ENCODE measurements at places on chromosomes 1 and 21.

- no peak for DNase-seq
Measured at GRCh38 chr1:176517484-176517883, 54.5 kb downstream of the PAPPA2 start.

GRCh38 chr21:30257773-30258172, 25.0 kb downstream of the KRTAP24-1 start:
- DNase-seq = no peak

DNA sequence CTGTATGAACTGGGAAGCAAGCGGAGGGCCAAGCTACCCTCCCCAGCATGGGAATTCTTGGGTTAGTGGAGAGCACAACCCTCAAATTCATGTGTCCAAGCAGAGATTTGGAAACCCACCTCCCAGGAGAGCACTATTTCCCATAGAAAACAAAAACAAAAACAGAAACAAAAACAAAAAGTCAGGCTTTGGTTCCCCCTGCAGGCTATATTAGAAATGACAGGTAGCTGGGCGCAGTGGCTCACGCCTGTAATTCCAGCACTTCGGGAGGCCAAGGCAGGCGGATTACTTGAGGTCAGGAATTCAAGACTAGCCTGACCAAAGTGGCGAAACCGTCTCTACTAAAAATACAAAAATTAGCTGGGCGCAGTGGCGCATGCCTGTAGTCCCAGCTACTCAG, 10.8 kb downstream of the MINDY1 start:
- no peak for DNase-seq

GRCh38 chr1:53393325-53393792, 65.5 kb upstream of the LRP8 start:
- DNase-seq = no peak

DNA sequence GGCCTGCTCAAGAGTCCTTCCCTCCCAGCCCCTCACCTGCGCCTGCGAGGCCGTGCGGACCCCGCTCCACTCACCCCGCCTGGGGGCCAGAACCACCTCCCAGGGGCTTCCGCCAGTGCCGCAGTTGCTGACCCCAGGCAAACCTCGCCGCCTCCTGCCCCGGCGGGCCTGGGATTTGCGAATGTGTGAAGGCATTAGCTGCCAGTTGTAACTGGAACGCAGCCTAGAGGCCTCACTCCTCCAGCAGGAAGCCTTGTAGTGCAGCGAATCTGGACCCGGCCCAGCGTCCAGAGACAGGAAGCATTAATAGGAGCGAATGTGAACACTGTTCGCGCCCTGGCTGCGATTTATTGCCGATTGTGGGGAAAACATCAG, 140.9 kb upstream of the ARHGEF16 start:
- DNase-seq = no peak

All from NCI-H2081 treated with DMSO at 0.1 percent for 48 hours (cell line).